SK-MEL-5 (cell line): ENCODE measurements at places on chromosomes 3 and 15.

GRCh38 chr15:82554351-82554750 lies 14.1 kb upstream of the RPS17 start:
- no peak for DNase-seq

DNA sequence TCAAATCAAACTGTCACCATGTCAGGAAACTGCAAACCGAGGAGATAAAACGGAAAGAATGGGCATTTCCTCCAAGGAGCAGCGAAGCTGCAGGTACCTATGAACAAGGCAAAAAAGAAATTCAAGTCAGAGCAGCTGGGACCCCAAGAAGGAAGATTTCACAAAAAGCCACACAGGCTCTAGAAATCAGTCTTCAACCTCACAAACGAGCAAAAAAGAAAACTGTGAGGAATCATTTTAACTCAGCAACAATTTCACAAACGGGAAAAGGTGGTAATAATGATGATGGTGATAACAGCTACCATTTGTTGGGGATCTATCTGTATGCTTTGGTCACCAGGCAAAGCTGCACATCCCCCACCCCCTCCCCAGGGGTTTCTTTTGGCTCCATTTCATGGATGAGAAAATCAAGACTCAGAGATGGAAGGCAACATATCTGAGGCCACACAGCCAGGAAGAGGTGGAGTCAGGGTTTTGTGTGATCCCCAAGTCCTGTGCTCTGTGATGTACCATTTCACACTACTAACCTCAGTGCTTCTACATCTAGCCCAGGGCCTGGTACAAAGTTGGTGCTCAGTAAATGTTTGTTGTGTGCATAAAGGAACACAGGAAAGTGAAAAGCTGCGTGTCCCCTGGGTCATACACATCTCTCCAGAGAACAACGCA lies 109.9 kb downstream of the IQSEC1 start:
- no peak for DNase-seq

DNA sequence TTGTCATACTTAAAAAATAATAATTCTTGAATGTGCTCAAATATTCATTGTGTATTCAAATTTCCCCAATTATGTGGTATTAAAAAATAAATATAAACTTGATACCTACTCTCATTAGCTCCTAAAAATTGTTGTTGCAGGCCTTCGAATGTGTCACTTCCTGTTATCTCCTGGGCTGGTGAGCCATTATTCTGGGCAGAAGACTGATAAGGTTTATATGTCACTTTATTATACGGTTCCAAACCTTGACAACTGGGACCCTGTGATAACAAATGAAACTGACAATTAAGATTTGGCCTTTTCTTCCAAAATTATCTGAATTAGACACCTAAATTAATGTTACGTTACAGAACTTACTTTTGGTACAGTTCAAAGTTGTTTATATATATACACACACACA lies 15.0 kb downstream of the CEP152 start:
- DNase-seq = no peak

DNA sequence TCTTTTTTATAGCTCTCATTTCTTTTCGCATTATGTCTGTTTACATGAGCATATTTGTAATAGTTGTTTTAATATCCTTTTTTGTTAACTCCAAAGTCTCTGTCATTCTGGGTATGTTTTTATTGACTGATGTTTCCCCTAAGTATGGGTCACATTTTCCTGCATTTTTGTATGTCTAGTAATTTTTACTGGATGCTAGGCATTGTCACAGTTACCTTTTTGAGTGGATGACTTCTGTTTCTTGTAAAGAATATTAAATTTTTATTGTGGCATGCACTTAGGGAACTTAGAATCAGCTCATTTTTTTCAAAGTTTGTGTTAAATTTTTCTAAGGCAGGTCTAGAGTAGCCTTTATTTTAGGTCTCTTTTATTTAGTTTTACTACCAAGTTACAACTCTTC lies 40.7 kb downstream of the ANAPC13 start:
- no peak for DNase-seq

- no peak for DNase-seq
Observed at GRCh38 chr15:75107516-75107907, 84.1 kb downstream of the PPCDC start.

GRCh38 chr3:41202834-41203345 lies 3.6 kb downstream of the CTNNB1 start:
- peak; percentile 88 for DNase-seq

- no peak for DNase-seq
Observed at GRCh38 chr3:49199239-49199899, 28.0 kb downstream of the KLHDC8B start.

- DNase-seq = no peak
Observed at GRCh38 chr3:151200586-151200985, 2.4 kb downstream of the GPR171 start.
